Stimulated activated CD8-positive, alpha-beta memory T cell treated with anti-CD3 and anti-CD28 coated beads, Interleukin-7, amount 100 ng/mL, for 1 hour (primary cell): ENCODE measurements at places on chromosomes 4 and X.

DNA sequence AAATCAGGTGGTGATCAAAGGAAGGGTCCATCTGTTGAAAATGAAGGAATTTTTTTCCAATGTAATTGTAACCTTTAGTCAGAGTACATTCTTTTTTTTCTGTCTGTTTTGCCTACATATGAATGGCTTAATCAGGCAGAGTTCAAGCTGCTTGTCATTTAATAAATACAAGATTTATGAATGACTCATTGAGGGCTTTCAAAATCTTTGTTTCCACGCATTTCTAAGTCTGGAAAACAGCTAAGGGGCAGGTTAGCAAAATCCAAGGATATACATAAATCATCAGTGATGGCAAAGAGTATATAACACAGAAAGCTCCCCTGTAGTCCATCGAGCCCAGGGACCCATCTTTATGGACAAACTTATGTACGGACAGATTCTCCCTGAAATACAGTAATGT is 1.8 kb downstream of the CA5B start:
- no peak for DNase-seq

DNA sequence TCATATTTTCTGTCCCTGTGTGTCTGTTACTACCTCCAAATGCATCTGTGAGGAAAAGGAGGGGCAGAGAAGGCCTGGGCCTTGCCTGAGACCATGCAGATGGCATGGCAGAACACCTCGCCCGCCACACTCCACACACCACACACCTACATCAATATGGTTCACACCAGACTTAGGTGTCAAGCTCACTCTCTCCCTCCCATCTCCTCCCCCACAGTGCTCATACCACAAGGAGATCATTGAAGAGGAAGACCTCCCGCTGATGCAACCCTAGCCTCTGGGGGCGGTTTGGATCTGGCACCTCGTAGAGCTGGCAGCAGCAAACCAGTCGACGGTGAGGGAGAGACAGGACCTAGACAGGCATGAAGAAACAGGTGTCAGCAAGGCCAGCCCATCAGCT is 16.6 kb upstream of the KDM5C start:
- DNase-seq, result no peak

GRCh38 chr4:4639370-4639769 is 97.5 kb upstream of the STX18 start:
- no peak for DNase-seq

DNA sequence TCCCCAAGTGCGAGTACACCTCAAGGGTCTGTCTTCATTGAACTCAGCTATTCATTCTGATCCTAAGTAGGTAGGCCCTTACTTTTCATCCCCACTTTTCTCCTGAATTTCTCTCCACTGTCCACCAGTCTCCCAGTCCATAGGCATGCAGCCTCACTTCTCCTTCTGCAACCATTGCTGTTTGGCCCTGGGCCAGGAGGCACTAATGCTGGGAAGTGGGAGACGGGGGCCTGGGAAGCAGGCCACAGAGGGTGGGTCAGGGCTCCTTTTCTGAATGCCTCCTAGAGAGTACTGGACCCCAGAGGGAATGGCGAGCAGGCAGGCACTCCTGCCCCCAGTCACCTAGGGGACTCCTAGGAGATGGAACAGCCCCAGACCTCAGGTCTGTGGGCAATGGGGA is 203.5 kb upstream of the RPL34 start:
- DNase-seq, result no peak

- DNase-seq, result no peak
Observed at GRCh38 chrX:44155126-44155525, 181.9 kb upstream of the NDP start.

GRCh38 chr4:155419266-155419665 is 42.5 kb upstream of the MAP9 start:
- no peak for DNase-seq

- no peak for DNase-seq
Observed at GRCh38 chrX:130594453-130594916, 192.7 kb downstream of the RBMX2 start.

DNA sequence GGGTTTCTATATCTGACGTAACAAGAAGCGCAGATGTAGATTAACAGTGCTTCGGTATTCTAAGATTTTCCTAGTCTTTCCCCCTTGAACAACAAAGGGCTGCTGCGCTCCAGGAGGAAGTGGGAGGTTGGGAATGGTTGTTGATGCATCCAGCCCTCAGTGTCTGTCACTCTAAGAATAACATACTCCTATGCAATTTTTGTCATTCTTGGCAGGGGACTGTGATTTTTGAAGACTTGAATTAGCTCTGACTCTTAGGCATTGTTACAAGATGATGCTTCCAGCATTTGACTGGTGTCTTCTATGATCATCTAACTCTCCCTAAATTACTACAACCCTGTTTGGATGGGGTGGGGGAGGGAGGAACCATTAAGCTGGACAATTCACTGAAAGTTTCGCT is 394.2 kb downstream of the ARHGAP24 start:
- DNase-seq, result no peak

DNA sequence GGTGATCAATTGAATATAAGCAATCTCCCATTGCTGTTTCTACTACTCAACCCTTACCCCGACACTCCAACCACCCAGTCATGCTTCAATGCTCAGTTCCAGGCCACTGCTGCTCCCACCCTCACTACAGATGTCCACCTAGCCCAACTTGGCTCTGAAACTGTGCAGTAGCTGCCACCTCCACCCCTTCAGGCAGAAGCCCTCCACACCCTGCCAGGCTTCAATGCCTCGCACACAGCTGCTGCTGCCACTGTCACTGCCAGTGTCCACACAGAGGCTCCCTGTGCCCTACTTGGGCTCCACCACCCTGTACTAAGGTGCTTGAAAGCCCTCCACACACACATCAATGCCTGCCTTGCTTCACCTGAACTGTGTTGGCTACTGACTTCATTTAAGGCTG is 34.6 kb downstream of the LAMTOR3 start:
- DNase-seq, result no peak

DNA sequence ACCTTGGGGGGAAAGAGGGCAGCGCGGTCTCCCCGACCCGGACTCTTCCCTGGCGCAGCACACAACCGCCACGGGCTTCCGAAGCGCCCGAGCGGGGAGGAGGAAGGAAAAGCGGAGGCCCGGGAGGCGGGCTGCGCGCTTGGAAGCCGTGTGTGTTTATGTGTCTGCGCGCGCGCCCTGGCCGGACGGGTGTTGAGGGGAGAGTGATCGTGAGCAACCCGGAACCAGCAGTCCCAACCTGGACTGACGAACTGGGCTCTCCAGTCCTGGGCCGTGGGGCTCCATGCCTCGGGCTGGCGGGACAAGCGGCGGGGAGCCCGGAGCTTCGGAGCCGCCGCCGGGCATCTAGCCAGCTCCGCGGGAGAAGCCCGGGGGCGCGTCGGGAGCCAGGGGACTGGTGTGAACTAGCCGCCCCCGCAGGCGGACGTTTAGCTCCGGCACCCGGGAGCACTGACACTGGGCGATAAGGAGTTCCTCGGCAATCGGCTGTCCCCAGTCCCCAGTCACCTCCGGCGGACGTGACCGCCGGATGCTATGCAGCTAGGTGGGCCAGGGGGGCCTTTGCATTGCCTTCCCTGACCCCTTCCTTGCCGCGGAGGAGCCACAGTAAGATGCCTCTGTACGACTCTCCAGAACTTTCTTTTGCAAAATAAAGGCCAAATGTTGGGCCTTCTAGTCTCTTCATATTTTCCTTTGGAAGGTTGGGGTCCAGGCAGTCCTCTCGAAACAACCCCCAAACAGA is 74.8 kb upstream of the BCOR start:
- DNase-seq, result no peak

DNA sequence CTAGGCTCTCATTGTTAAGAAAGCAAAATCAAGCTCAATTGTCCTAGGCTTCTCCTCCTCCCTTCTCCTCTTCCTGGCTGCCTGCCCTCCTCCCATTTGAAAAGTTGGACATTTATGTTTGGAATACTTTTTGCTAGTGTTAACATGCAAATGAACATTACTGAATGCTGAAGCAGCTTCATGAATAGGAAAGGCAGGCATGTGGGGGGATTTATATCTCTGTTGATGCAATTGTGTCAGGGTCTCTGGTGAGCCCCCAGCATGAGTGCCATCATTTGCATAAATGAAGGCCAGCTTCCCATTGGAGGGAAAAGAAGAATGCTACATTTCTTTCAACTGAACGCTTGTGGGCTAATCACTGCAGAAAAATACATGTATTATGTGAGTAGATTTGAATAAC is 160.1 kb upstream of the NDST3 start:
- no peak for DNase-seq

DNA sequence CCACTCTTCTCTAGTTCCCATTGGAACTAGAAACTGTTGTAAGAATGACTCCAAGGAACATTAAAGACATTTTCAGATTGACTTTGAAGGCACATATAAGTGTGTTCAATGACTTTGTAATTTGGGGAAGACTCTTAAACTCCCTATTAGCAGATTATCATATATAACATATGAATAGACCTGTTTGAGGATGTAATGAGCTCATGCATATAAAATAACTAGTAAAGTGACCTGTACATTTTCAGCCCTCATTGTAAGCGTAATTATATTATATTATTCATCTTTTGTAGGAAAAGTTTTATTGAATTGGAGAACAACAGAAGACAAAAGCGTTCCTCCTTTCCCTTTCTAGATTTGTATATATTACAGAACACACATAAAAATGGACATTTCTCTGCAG is 455.1 kb downstream of the IL1RAPL1 start:
- no peak for DNase-seq

DNA sequence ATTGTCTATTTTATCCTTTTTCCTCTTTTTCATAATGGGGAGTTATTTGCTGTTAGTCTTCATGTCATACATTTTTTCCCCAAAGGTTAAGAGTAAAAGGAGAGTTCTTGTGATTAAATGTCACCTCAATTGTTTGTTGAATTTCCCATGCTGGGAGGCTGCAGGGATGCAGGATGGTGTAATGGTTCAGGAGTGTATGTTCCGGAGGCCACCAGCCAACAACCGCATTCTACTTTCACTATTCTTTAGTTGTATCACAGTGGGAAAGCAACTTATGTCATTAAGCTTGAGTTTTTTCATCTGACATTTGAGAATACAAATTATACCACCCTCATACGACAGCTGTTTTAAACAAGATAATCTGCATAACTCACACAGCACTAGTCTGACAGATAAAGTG is 15.4 kb downstream of the AFP start:
- no peak for DNase-seq

- DNase-seq, result no peak
Observed at GRCh38 chr4:38060829-38061431, 100.7 kb downstream of the PTTG2 start.

- DNase-seq, result no peak
Observed at GRCh38 chr4:8090312-8090711, 68.3 kb downstream of the ABLIM2 start.

GRCh38 chr4:24471486-24472160 is 112.7 kb downstream of the DHX15 start:
- no peak for DNase-seq

DNA sequence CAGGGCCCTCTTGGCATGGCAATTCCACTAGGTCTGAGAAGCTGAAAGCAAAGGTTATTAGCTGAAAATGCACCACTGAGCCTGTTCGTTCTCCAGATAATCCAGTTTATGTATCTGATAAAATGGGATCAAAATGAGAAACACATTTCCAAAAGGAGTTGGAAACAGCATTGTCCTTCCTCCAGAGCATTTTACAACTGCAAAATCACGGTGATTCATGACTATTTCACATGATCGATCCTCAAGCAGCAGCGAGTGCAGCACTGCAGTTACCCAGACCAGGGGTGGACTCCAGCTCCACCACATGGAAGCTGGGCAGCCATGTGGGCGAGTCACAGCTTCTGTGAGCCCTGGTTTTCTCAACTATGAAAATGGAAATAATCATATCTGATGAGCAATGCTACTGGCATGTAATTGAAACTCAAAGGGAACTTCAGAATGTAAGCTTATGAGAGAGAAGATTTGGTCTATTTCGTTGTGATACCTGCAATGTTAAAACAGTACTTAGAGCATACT is 78.7 kb upstream of the MSX1 start:
- no peak for DNase-seq

- DNase-seq, result no peak
Observed at GRCh38 chrX:153495362-153495751, 577 bp downstream of the BGN start.

- no peak for DNase-seq
Observed at GRCh38 chr4:108453366-108453765, 167.0 kb upstream of the RPL34 start.

DNA sequence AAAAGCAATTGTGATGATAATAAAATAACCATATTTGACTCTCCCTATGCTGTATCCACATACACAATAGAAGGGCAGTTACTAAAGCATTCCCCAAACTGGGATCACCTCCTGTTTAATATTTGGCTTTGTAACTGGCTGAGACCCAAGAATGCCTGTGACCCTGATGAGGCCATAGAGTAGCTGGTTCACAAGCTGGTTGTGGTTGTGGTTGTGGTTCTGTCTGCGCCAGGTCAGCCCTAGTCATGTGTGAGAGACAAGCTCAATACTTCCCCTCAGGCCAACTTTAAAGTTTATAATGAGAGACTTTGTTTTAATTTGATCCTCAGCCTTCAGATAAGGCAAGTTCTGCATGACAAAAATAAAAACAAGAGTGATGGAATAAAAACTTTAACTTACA is 209.9 kb downstream of the PARM1 start:
- DNase-seq, result no peak

GRCh38 chr4:122555216-122555615 is 65.7 kb downstream of the IL21 start:
- no peak for DNase-seq

GRCh38 chr4:139438141-139438540 is 15.8 kb upstream of the RAB33B start:
- no peak for DNase-seq

- no peak for DNase-seq
Observed at GRCh38 chr4:151144329-151145072, 45.1 kb downstream of the RPS3A start.

DNA sequence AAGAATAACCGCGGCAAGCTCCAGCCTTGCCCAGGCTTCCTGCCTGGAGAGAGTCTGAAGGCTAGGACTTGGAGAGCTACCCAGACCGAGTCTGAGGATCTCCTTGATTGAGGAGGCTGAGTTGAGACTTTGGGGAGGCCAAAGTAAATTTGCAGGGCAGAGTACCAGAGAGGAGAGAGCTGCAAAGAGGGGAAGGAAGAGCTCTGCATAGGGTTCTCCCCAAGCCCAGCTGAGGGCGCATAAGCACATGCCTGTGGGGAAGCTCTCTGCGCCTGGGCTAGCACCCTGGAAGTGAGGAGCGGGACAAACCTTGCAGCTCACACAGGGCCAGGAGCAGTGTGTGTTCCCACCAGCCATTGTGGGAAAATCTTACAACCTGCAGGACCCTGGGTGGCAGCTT is 56.1 kb downstream of the FAM193A start:
- DNase-seq, result no peak

DNA sequence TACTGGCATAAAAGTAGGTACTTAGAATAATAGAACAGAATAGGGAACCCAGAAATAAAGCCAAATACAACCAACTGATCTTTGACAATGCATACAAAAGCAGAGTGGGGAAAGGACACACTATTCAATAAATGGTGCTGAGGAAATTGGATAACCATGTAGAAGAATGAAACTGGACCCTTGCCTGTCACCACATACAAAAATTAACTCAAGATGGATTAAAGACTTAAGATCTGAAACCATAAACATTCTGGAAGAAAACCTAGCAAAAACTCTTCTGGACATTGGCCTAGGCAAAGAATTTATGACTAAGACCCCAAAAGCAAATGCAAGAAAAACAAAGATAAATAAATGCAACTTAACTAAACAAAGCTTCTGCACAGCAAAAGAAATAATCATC is 45.6 kb downstream of the ARFIP1 start:
- no peak for DNase-seq
